Bone marrow (tissue), 2 donors: ENCODE measurements at places on chromosomes 16 and 17.

DNA sequence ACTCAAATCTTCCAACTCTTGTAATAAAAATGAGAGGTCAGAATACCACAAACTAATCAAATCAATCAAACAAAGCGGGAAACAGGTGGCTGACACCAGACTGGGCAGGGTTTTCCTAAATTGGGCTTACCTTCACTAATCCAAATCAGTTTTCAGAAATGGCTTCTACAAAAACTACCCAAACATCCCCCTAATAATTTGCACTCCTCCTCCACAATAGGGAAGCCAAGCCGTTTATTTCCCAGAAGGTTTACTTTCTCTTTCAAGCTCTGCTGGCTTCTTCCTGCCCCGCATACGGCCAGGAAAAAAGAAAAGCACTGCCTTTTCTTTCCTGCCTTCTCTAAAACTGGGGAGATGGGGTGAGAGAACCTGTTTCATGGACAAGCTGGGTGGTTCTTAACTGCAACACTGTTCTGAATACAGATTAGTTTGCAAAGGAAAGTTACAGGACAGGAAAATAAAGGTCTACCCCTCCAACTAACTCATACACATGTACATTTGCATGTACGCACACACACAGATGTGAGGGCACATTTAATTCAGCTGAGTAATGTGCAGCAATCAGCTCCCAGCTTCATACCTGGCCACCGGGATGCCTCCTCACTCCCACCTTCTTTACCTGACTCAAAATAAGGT is 9.2 kb downstream of the STAT3 start:
- no peak for DNase-seq

DNA sequence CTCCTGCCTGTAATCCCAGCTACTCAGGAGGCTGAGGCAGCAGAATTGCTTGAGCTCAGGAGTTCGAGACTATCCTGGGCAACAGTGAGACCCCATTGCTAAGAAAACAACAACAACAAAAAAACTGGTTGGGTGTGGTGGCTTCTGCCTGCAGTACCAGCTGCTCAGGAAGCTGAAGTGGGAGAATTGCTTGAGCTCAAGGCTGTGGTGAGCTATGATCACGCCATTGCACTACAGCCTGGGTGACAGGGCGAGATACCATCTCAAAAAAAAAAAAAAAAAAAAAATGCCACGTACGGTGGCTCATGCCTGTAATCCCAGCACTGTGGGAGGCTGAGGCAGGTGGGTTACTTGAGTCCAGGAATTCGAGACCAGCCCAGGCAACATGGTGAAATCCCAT is 34.1 kb downstream of the NME2 start:
- DNase-seq, result no peak

DNA sequence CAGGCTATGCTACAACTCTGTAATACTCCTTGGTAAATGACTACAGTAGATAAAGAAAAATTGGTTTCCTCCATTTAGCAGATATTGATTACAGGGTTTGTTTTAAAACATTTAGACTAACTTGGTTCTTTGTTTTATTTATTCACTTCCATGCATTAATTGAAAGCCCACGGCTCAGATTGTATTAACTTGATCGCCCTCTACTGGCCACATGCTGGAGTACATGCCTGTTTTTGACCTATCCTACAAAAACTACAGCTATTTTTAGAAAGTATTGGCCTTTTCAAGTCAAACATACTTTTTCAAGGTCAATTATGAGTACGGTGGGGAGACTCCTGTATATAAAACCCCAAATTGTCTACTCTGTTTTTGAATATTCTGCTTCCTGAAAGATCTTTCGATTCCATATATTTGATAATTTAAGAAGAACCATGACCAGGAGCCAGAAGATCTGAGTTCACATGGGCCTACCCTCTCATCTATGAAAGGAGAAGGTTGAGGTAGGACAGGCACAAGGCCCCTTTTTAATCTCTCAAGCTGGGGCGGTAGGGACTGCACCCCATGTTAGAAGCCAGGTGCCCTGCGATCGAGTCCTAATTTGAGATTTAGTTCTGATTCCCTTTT is 51.8 kb downstream of the CA10 start:
- DNase-seq, result no peak

- DNase-seq, result no peak
Measured at GRCh38 chr17:50845240-50846147, 10.1 kb downstream of the WFIKKN2 start.

GRCh38 chr17:52419229-52419641 is 260.7 kb upstream of the CA10 start:
- no peak for DNase-seq

- no peak for DNase-seq
Measured at GRCh38 chr17:5971969-5972368, 98.2 kb upstream of the WSCD1 start.

GRCh38 chr17:28763804-28764266 is 20.0 kb downstream of the TRAF4 start:
- DNase-seq, result peak; percentile 12

DNA sequence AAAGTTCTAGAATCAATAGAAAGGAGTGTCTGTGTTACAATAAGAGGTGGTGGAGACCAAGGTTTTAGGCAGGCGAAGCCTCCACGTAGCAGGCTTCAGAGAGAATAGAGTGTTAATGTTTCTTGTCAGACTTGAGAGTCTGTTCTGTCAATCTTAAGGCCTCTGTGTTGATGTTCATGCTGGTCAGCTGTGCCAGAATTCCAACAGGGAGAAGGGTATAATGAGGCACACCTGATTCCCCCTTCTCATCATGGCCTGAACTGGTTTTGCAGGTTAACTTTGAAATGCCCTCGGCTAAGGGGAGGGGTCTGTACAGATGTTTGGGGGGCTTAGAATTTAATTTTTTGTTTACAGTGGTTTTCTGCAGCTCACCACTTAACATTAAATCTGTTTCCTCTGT is 46.0 kb downstream of the RNF112 start:
- DNase-seq, result no peak
